Progenitor cell of endocrine pancreas (in vitro differentiated cells): ENCODE measurements at places on chromosomes 12 and 14.

- no peak for DNase-seq
Observed at GRCh38 chr12:109654357-109654756, 59.3 kb upstream of the FAM222A start.

DNA sequence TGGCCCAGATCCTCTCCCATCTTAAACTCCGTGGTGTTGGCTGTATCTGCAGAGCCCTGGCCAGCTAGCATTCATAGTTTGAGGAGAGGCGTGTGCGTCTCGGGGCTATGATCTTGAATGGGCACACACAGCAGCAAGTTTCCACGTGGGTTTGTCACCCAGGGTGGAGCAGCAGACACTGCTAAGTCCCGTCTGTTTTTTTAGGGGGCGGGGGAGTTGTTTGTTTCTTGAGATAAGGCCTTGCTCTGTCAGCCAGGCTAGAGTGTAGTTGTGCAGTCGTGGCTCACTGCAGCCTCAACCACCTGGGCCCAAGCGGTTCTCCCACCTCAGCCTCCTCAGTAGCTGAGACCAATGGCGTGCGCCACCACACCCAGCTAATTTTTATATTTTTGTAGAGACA, 20.1 kb upstream of the TEX22 start:
- no peak for DNase-seq

- no peak for DNase-seq
Observed at GRCh38 chr14:95733212-95733611, 19.3 kb upstream of the TCL1A start.

DNA sequence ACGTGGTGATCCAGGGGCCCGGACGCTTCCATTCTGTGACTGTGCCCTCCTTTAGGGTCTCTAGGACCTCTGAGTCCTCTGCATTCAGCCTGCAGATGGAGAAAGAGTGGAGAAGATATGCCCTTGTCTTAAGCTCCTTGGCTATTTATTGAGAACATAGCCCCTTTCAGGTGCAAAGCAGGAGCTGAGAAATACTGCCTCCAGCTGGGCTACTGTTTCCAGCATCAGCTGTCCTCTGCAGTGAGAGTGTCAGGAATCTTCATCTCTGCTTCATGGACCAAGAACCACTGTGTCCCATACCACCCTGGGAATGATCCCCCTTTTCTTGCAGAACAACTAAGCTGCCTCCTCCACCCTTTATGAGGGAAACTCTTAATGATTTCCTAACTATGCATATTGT, 47.8 kb upstream of the CEP83 start:
- no peak for DNase-seq

DNA sequence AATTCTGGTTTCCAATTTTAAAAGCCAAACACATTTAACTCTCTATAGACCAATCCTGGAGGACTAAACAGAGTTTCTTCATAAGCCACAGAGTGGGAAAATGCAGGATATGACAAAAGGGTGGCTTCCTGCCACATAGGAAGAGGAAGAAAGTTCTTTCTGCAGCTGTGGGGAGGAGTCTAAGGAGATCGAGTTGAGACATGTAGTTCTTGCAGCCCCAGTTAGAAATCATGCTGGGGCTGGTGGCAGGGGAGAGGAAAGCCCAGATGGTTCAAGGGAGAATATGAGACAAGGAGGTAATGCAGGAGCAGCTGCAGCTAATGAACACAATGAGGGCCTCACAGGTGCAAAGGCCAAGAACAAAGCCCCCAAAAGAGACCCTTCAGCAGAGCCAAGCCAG, 85.0 kb upstream of the ARID2 start:
- DNase-seq: no peak

GRCh38 chr14:43795600-43796228, 711.4 kb downstream of the FSCB start:
- DNase-seq: no peak

DNA sequence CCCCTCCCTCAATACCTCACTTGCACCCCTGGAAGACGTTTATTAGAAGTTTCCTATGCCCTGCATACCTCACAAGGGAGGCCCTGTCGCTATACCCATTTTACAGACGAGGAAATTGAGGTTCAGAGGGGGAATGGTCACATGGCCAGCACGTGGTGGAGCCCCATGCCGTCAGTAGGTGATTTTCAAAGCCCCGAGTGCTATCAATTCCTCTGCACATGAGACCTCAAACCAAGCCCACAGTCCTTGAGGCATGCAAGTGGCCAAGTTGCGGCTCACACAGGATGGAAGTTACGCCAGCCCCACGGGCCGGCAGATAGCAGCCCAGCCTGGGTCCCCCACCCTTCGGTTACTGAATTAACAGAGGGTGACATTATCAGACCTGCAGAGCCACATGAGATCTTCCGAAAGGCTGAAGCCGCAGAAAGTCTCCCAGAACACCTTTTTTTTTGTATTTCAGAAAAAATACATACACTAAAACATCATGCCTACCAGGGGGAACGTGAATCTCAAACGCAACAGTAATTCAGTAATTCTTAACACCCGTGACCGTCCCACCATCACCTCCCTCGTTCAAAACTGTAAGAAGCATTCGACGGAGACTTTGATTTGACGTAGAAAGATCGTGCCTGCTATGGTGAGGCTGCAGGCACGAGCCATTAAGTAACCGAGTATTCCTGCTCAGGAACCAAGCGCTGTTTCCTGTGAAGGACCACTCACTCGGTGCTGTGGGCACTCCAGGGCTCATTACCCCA, 129.0 kb downstream of the RFLNA start:
- DNase-seq: no peak

DNA sequence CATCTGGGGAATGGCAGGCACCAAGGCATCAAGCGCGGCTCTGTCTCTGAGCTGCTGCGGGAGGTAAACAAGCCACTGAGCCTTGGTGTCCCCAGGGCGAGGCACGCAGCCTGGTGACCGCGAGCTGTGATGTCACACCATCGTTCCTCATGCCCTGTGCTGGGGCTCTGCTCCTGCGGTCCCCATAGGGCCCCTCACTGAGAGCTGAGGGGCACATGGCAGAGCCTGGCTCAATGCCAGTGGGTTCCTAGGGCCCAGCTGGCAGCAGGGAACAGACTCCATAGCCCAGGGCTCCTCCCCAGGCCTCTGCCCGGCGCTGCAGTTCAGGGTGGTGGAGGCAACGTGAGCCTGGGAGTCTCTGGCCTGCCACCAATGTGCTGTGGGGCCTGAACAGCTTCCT, 22.6 kb downstream of the CHGA start:
- no peak for DNase-seq

GRCh38 chr14:75711105-75711795, 50.2 kb downstream of the TTLL5 start:
- peak; percentile 13 for DNase-seq

DNA sequence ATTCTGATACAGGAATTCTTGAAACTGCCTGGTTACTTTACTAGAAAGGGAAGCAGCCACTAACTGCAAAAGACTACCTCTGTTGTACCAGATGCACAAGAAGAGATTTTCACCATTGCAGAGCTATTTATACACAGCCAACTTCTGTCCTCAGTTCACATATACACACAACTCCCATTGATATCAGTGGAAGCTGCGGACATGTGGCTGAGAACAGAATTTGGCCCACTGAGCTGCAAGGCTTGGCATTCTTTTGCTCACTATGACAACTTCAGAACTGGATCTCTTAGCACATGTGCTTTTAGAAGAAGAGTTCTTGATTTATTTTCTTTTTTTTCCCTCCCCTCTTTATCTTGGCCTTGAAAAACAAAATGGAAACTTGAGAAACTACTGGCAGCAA, 28.3 kb downstream of the PTPRO start:
- no peak for DNase-seq

GRCh38 chr12:49962861-49963765, 1.4 kb downstream of the AQP5 start:
- no peak for DNase-seq

DNA sequence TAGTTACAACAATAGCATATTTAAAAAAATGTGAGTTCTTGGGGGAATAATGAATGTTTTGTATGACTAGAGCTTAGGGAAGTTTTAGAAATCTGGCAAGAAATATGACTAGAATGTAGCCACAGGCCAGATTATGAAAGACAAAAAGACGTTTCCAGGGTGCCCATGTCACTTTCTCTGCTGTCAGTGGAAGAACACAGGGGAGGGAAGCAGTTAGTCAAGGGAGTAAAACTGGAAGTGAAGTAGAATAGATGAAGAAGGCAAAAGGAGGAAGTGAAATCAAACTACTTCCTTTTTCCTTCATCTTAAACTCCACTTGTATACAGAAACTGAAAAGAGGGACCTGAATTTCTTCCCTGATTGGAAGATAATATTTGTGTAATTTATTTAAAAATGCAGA, 81.2 kb upstream of the ATP2B1 start:
- DNase-seq: no peak

GRCh38 chr12:80162177-80162576, 62.8 kb downstream of the OTOGL start:
- DNase-seq: no peak

GRCh38 chr12:95349291-95349690, 124.7 kb upstream of the METAP2 start:
- DNase-seq: no peak

DNA sequence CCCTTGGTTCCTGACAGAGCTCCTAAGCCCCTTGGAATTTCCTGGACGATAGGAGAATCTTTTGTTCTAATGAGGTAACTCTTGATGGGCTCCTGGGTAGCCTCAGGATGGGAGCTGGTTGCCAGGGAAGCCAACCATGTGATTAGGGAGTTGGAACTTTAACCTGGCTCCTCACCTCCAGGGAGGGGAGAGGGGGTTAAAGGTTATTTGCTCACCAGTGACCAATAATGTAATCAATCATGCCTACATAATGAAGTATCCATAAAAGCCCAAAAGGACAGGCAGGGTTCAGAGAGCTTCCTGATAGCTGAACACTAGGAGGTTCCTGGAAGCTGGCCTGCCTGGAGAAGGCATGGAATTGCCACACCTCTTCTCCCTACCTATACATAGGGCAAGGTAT, 6.2 kb upstream of the CNOT2 start:
- DNase-seq: no peak

DNA sequence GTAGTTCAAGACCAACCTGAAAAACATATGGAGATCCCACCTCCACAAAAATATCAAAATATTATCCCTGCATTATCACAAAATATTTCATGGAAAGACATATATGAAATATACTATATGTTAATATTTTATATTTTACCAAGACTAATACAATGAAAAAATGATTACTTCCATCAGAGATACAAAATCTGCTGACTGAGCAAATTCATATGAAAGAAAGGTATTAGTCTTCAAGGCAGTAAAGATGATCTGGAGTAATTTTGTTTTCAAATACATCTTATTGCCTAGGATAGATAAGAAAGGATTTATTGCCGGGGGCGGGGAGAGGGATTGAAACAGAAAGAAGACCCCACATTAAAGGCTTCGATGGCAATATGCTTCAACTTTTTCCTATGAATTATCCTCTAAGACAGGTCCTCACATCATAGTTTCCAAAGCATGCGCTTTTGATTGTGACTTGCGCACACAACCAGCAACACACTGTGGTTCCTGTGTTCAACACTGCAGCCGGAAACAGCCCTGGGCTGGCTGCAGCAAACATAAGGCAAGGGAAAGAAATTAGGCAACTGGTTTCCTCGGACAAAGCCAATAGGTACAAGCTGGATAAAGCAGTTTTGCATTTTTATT, 83.2 kb downstream of the SPPL3 start:
- no peak for DNase-seq

GRCh38 chr12:120365675-120366340, 3.2 kb downstream of the MSI1 start:
- DNase-seq: no peak

DNA sequence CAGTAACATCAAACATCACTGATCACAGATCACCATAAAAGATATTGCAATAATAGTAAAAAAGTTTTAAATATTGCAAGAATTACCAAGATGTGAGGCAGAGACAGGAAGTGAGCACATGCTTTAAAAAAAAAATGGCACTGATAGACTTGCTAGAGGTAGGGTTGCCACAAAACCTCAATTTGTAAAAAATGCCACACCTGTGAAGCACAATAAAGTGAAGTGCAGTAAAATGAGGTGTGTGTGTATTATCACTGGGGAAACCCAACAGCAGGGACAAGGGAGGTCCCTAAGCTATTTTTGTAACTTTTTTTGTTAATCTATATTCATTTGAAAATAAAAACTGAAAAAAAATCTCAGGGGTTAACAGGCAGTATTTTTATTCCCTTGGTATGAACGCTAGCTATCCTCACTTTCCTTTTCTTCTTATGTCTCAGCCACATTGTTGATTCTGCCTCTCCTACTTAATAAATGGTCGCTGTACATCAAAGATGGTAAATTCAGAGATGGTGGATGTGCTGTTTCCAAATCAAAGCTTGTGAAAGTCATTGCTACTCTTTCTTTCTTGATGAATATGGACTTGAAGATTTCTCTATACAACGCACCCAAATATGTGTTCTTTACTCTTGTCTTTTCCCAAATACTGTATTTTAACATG, 14.0 kb upstream of the KLRD1 start:
- DNase-seq: no peak

- DNase-seq: no peak
Observed at GRCh38 chr12:8852119-8852518, 29.7 kb downstream of the A2ML1 start.

- no peak for DNase-seq
Observed at GRCh38 chr12:58804749-58805148, 115.6 kb downstream of the LRIG3 start.

GRCh38 chr14:99966037-99966835, 99.0 kb upstream of the EVL start:
- no peak for DNase-seq

- no peak for DNase-seq
Observed at GRCh38 chr14:103267226-103267910, 66.7 kb upstream of the EIF5 start.

GRCh38 chr14:27672047-27672446, 1074.2 kb upstream of the NOVA1 start:
- no peak for DNase-seq

DNA sequence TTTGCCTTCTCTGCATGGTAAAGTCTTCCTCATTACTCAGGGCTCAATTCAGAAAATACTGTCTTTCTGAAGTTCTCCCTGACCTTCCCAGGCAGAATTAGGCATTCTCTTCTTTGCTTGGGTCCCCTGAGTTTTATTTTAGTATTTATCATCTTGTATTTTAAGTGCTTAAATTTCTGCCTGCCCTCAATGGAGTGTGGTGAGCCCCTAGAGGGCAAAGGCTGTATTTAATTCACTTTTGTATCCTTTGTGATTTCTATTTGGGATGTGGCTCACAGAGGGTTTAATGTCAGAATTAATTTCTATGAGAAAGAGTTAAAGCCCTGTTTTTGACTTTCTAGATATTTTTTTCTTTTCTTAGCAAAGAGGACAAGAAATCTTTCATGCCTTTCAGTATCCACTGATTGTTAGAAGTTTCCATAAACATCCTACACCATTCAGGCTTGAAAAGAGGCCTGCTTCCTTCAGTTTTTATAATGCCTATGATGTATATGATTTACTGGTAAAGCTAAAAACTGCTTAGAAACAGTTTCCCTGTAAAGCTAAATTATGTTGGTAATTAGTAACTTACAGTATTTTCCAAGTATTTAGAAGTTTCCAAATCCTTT, 55.6 kb upstream of the PTPRB start:
- no peak for DNase-seq

GRCh38 chr12:15788233-15789219, 662 bp downstream of the EPS8 start:
- peak; percentile 62 for DNase-seq

- DNase-seq: no peak
Observed at GRCh38 chr14:54220071-54220703, 176.6 kb upstream of the CDKN3 start.
